Hematopoietic multipotent progenitor cell treated with erythropoietin and hydrocortisone succinate and interleukin-3 and kit ligand, for 15 days (in vitro differentiated cells): ENCODE measurements at places on chromosomes 12 and 14.
A peak's percentile ranks its signal among the peaks of the same experiment; 100 is the strongest.

- DNase-seq = no peak
Measured at GRCh38 chr12:121124402-121125109, 8.1 kb upstream of the P2RX7 start.

- no peak for DNase-seq
Measured at GRCh38 chr12:26327975-26328644, 132.7 kb downstream of the SSPN start.

DNA sequence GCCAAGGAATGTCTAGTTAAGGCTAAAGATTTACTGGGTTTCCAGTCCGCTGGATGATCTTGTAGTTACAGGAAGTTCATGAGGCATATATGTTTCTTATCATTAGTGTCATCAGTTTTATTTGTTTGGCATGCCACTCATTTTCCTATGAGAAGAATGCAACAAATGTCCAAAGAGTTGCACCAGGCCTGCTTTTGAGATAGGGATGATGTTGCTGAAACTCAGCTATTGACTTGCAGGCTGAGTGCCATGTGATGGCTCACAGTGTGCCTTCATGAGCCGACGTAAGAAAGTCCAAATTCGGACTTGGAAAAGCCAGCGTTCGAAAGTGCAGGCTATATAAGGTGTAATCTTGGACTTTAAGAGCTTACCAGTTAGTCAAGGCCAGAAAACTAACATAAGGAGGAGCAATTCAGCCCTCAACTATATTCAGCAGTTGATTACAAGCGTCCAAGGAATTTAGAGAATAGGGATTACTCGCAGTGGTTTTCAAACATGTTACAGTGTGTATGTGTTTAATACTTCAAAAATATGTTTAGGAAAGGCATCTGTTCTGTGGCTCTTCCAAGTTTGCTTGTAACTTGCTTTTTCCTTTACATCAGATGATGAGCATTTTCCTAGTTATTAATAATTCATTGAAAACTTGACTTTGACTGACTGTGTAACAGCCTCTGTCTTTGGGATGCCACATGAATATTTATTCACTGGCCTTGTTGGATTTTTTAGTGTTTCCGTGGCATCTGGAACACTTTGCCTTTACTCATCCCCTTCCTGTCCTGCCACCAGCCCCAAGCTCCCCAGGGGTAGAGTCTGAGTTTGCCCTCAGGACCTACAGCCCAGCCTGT is 101.3 kb downstream of the LGMN start:
- DNase-seq = no peak

GRCh38 chr12:47387994-47388393 is 308.2 kb upstream of the AMIGO2 start:
- no peak for DNase-seq

DNA sequence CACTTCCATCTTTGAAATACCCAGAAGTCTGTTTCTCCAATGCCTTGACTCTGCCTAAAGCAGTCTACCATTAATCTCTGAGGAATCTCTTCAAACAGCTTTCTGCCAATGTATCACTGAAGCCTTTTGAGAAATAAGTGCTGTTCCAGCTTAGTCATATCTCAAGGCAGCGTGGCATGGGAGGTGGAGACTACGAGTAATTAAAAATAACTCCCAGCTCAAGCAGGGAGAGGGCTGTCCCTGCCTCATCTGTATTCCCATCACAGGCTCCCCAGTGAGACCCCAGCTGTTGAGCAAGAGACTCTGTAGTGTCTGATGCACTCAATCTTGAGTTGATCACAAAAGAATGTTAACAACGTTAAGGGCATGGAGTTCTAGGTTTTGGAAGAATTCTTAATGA is 700.6 kb downstream of the DIO2 start:
- no peak for DNase-seq

GRCh38 chr12:23816394-23816851 is 133.0 kb downstream of the SOX5 start:
- no peak for DNase-seq

DNA sequence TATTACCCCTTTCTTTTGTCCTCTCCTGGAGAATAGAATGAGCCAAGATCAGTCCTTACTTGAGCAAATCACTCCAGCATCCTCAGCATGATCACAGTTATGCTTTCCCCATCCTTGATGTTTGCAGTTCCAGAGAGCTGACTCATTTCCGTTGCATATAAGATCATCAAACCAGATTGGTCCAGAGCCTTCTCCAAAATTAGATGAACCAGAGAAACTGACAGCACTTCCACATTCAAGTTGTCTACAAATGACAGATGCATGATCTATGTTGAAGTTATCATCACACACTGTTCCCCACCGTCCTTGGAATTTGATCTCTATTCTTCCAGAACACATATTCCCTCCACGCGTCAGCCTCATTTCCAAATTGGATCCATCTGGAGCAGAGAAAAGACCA is 4.8 kb downstream of the CD163 start:
- DNase-seq = no peak

DNA sequence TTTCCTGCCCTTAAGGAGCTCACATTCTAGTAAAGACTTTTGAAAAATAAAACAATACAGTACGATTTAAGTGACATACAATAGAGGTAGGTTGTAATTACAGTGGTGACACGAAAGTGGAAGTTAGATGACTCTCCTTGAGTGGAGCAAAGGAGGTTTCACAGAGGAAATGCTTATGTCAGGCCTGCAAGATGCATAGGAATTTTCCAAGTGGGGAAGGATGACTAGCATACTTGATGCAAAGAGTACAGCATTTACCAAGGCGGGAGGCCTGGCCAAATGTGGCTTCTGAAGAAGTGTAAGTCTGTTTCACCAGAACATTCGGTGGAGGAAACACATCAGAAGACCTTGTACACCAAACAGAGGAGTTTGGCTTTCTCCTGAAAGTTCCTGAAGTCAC is 55.2 kb downstream of the ERO1A start:
- DNase-seq = no peak

GRCh38 chr12:71014180-71014785 is 93.7 kb upstream of the PTPRR start:
- no peak for DNase-seq

DNA sequence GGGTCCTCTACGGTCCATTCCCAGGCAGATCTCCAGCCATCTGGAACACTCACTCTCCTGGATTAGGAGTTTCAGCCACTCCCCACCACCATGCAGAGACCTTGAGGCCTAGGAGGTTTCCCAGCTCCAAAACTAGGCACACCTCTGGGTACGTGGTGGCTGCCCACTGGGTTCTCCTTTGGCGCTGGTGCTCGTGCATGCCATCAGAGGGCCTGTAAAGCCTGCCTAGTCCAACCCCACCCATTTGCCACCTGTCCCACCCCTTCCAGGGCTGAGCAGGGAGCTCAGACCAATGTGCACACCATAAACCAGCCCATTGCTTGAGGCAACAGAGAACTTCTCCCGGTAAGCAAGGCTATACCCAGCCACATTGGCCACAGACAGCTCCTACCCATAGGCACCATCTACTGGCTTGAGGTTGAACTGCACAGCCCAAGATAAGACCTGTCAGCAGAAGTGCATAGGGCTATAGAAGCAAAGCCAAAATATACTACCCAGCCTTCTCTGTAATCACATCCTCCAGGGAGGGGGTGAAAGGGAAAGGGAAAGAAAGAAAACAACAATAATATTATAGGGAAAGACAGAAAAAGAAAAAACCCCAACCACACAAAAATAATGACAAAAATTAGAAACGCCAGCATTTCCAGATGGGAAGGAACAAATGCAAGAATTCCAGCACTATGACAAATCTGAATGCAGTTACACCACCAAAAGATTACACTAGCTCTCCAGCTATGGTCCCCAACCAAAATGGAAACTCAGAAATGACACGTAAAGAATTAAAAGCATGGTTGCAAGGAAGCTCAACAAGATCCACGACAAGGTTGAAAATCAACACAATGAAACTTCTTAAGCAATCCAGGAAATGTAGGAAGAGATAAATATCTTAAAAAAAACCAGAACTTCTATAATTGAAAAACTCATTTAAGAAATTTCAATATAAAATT is 111.9 kb upstream of the CCDC175 start:
- DNase-seq = no peak

DNA sequence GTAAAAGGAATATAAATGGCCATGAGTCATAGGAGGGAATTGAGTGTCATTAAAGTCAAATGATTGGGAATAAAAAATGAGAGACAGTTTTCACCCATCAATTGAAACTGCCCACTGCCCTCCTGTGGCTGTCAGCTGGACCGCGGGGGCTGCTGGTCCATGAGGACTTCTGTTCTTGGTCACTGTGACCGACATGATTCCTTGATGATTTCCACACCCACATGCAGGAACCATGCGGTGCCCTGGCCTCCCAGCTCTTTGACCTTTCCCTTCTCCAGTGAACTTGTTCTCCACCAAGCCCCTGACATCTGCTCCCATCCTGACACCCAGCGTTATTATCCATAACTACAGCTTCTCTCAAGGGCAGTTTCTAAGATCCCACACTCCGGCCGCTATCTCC is 48.4 kb downstream of the C12orf75 start:
- DNase-seq = no peak

- no peak for DNase-seq
Measured at GRCh38 chr14:60227291-60227690, 21.7 kb upstream of the PPM1A start.

DNA sequence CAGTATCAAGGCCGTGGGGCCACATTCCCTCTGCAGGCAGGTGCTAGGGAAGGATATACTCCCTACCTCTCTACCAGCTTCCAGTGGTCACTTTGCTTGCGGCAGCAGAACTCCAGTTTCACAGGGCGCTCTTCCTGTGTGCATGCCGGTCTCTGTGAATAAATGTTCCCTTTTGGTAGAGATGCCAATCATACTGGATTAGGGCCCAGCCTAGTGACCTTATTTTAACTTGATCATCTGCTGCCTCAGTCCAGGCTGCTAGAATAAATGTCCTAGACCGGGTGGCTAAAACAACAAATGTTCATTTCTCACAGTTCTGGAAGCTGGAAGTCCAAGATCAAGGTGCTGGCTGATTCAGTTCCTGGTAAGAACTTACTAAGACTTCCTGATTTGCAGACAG is 198.8 kb upstream of the TMEM132C start:
- DNase-seq = no peak

DNA sequence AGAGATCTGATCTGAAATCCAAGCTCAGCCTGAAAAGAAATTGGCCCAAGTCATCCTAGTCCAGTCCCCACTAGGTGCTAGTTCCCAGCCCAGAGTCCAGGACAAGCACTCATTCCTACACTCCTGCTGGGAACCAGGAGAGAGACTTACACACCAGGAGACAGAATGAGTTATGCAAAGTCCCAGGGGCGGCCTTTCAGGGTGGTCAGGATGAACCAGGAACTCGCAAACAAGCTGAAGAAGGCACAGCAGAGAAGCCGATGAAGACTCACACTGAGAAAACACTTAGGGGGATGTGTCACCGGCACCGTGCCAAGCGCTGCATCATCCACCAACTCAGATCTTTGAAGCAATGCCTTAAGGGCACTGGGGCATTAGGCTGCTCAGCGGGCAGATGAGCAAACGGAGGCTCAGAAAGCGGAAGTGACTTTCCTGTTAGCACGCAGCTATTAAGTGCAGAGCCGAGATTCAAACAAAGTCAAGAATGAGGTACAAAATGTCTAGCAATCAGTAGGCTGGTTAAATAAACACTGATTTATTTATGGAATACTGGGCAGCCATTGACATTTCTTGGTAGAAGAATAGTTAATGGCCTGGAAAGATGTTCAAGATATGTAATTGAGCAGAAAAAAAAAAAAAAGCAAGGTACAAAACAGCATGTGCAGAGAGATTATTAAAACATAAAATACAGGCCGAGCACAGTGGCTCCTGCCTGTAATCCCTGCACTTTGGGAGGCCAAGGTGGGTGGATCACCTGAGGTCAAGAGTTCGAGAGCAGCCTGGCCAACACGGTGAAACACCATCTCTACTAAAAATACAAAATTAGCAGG is 78.7 kb downstream of the LRRC74A start:
- no peak for DNase-seq

- no peak for DNase-seq
Measured at GRCh38 chr12:41904041-41904440, 240.6 kb downstream of the GXYLT1 start.

- no peak for DNase-seq
Measured at GRCh38 chr12:131261906-131262305, 308.2 kb downstream of the ADGRD1 start.

DNA sequence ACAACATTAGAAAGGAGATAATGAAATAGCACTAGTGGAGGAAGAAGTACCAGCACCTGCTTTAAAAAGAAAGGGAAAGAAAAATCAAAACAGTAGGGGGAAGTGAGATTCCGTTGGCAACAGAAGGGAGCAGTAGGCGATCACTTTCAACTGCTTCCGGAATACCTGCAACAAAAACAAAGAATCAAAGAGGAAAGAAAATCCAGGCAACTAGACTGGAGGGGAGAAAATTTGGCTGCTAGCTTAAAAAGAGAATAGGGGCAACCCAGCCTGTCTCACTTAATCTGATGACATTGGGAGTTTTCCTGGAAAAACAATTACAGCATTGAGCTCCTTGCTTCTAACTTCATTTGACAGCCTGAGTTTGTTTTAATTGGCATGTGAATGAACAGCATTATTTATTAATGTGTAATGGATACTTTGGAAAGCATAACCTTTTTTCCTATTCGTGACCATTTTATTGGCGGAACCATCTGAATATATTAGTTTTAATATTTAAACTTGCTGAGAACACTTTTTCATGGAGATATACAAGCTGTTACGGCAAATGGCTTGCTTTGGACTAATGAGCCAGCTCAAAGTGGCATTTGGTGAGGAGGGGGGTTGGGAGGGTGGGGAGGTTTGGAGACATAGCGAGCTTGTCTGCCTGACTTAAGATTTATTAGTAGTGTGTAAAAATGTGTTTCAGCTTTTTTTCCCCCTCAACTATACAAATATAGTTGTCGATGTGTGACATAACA is 2.5 kb upstream of the DACT1 start:
- DNase-seq = no peak

DNA sequence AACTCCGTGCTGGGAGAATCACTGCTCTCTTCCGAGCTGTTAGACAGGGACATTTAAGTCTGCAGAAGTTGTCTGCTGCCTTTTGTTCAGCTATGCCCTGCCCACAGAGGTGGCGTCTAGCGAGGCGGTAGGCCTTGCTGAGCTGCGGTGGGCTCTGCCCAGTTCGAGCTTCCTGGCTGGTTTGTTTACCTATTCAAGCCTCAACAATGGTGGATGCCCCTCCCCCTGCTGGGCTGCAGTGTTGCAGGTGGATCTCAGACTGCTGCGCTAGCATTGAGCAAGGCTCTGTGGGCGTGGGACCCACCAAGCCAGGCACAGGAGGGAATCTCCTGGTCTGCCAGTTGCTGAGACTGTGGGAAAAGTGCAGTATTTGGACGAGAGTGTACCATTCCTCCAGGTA is 43.7 kb downstream of the GPR137C start:
- DNase-seq = no peak

GRCh38 chr12:62813031-62813829 is 121.7 kb downstream of the PPM1H start:
- peak; percentile 40 for DNase-seq

- no peak for DNase-seq
Measured at GRCh38 chr14:76780875-76781647, 19.8 kb downstream of the VASH1 start.
